ENCODE measurements at places on chromosomes 1 and 21.

- DNase-seq = no peak
Observed at GRCh38 chr1:180175806-180176205, 21.1 kb downstream of the QSOX1 start.

- no peak for DNase-seq
Observed at GRCh38 chr1:236063919-236064673, 794 bp downstream of the NID1 start.

DNA sequence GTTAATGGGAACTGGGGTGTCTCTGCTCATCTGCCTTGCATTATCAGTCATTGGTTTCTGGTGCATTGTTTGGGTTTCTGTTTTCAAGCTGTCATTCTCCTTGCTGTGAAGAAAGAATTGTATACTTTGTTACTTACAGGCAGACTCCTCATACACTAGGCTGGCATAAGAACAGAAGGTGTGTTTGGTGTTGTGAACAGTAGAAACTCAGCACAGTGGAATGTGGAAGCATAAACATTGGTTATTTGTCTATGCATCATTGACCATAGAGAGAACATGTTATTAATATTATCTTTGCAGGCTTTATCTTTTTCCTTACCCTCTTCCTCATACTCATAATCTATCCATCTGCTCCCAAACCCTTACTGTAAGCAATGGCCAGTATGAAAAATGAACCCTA, 18.2 kb downstream of the C1orf87 start:
- DNase-seq = no peak

GRCh38 chr1:42163536-42164503, 725 bp downstream of the GUCA2A start:
- no peak for DNase-seq

DNA sequence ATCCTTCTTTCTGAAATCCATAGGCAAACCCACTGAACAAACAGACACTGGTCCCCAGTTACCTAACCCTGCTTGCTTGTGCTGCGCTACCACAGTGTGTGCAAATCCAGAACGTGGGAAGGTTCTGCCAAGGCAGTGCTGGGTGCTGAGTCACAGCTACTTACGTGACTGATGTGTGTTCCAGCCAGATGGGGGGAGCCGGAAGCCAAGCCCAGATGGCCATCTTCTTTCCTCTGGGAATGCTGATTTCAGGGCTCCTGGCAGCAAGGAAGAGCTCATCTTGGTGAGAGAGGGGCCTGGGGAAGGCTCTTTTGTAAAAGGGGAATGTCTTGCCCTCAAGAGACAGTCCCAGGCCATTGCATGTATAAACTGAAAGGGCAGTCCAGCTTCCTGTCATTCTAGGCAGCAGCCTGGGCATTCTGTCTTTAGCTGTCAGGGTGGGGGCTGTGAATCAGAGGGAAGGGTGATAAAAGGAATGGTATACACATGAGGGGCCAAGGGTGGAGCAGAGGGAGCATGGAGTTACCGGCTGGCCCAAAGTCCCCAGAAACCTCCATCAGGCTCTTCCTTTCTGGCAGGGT, 54.1 kb downstream of the CD46 start:
- DNase-seq = no peak

DNA sequence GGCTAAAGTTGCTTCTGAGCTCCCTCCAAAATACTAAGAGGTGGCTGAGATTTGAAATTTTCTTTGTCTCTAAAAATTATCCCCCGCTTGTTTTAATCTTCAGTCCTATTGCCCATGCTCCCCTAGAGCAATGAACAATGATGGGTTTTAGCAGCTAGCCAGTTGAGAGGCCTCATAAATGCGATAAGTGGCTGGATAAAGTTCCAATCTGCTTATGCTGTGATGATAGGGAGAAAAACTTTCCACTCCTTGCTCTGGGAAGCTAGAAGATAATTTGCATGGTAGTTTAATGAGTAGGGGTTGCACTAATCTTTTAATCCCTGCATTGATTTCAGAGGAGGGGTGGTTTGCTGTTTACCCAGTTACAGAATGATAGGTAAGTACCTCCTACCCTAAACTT, 9.6 kb upstream of the PRPF3 start:
- no peak for DNase-seq

Measured in globus pallidus (tissue), 1 donor.